Stimulated activated CD8-positive, alpha-beta memory T cell treated with anti-CD3 and anti-CD28 coated beads, Interleukin-12 subunit alpha, Interleukin-12 subunit beta, amount 100 ng/mL, for 4 hours (primary cell): ENCODE measurements at places on chromosomes 2 and 18.

DNA sequence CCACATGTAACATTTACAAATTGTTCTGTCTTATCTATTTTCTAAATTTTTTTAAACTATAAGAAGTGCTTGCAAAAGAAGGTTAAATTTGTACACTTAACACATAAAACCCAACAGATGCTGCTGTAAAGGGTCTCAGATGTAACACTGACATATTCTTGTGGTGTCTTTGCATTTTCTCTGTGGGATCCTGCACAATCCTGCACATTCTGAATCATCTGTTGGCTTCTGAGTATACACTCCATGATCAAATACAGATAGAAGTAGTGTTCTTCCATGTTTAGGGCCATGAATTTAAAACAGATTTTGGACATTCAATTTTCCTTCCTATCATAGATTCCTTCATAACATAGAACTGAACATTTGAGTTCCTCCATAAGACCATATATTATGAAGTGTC lies 89.0 kb downstream of the SPRED2 start:
- no peak for DNase-seq

- no peak for DNase-seq
Measured at GRCh38 chr2:44638649-44639048, 276.9 kb downstream of the CAMKMT start.

DNA sequence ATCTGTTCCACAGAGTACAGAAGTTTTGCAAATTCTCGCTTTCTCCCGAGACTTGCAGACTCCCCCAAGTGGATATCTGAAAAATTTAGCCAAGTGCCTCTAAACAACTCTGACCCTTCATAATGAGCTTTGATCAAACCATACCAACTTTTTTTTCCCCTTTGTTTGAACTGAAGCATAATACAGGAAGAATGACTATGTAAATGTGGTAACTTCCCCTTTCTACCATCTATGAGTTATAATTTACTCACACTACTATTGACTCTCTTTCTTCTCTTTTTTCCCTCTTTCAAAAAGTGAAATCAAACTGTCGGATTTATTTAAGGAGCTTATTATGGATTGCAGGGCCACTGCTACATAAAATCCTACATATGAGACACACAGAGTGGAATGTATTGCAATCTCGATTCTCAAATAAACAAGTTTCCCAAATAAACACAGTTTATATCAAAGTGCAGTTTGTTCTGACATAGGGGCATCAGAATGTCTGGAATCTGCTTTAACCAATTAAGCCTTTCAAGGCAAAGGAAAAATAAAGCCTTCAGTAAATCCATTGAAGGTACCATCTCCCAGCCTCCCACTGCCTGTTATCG lies 1.4 kb upstream of the ZNF804A start:
- no peak for DNase-seq

DNA sequence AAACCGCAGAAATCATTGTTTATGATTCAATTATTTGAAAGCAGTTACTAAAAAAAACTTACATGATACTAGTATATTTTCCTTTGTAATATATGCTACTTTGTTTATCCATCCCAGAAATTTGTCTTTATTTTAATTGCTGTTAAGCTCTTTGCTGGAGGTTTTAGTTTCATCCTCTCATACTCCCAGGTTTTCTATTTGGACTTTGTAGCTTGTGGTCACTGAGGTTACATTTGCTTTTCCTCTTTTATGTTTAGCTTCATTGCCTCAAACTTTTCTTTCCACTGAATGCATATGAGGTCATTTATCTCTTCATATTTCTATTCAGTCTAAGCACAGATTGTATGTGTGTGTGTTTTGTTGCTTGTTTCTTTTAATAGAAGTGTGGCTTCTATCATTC lies 89.9 kb downstream of the ERBB4 start:
- no peak for DNase-seq

GRCh38 chr2:117702098-117702497 lies 112.4 kb upstream of the DDX18 start:
- no peak for DNase-seq

- no peak for DNase-seq
Measured at GRCh38 chr18:7696780-7697179, 129.7 kb downstream of the PTPRM start.

GRCh38 chr2:169254774-169255173 lies 107.6 kb downstream of the LRP2 start:
- no peak for DNase-seq

DNA sequence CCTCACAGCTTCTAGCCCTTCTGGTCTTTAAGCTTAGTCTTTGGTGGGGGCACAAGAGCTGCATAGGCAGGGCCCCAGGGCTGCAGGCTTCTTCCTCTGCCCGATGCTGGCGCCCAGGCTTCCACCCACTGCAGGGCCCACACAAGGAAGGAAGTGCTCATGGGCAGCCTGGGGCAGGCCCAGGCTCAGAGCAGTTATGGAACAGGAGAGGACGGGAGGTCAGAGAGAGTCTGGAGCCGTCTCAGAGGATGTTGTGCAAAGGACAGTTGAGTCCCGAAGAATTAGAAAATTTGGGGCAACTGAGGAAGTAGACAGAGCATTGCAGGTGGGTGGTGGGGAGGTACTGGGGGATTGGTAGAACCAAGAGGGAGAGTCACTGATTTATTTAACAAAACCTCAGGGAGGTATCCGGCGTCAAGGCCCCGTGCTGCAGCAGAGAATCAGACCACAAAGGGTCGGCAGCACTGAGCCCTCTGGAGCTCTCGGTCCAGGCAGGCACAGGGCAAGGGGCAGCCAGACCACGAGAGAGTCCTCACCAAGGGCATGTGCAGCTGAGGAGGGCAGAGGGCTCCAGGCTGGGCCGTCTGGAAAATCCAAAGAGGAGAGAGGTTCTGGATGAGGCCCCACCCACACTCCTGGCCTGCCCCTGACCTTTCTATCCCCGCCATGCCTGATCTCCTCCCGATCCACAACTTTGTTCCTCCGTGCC lies 110.8 kb upstream of the GLI2 start:
- DNase-seq = no peak

DNA sequence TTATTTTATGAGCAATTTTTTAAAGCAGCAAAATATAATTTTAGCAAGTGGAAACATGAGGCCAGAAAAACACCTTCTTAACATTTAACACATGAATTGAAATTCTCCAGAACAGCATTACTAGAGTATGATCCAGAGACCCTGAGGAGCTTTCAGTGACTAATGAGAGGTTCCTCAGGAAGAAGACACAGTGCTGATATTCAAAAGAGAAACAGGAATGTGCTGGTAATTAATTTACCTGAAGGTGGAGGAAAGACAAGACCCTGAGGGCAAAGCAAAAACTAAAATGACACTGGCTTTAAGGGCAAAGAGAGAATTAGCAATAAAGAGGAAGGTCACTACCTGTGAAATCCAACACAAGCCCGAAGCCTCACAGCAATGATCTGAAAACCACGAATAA lies 97.0 kb downstream of the CDH2 start:
- DNase-seq = no peak

DNA sequence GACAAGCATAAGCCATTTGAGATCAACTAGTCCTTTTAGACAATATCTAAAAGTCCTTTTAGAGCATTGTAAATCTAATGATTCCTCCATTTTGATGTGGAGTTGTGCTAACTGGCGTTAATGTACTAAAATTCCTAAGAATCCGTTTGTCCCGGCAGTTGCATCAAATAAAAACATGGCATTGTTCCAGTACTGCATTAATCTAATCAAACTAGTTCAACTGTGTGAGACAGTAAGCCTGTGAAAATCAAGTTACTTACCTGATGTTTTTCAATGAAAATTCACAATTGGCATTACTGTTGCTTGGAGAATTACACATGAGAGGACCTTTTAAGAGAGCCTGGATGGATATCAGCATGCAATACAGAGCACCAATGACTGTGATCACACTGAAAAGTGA lies 13.3 kb downstream of the TM4SF20 start:
- no peak for DNase-seq

- no peak for DNase-seq
Measured at GRCh38 chr18:74249181-74249968, 42.4 kb downstream of the CYB5A start.

- no peak for DNase-seq
Measured at GRCh38 chr2:36369716-36370115, 14.1 kb downstream of the CRIM1 start.

DNA sequence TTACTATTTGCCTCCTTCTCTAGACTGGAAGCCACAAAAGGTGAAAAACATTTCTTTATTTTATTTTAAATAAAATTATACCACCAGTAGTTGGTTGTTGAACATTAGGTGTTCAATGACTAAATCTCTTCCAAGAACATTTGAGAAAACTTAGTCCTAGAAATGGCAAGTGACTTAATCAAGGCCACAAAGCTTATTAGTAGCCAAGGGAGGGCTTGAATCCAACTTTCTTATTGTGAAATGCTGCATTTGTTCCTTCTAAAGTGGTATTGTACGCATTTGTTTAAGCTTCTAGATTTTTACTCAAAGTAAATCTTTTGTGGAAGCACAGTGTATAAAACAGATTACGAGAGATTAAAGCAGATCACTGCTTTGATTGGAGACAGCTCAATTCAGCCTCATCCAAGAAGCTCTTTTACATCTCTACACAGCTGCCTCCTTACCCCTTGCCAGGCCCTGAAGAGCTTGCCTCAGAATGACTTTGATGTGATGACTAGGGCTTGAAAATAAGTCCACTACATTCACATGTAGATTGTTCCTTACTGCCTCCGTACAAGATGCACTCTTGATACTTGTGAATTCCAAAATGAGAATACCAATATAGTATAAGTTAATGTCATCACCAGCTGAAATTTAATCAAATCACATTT lies 244.8 kb downstream of the XIRP2 start:
- DNase-seq = no peak

DNA sequence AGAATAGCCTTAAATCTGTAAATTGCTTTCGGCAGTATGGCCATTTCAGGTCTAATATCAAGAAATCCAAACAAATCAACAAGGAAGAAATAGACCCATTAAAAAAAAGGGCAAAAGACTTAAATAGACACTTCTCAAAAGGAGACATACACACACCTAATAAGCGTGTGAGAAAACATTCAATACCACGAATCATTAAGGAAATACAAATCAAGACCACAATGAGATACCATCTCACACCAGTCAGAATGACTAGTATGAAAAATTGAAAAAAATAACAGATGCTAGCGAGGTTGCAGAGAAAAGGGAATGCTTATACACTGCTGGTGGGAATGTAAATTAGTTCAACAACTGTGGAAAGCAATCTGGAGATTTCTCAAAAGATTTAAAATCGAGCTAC lies 243.2 kb downstream of the DSEL start:
- no peak for DNase-seq

- no peak for DNase-seq
Measured at GRCh38 chr2:227407591-227408151, 19.9 kb upstream of the SCYGR1 start.

- DNase-seq = no peak
Measured at GRCh38 chr18:62939926-62940325, 224.6 kb downstream of the PHLPP1 start.

GRCh38 chr2:134466141-134466540 lies 212.3 kb downstream of the MGAT5 start:
- DNase-seq = no peak

DNA sequence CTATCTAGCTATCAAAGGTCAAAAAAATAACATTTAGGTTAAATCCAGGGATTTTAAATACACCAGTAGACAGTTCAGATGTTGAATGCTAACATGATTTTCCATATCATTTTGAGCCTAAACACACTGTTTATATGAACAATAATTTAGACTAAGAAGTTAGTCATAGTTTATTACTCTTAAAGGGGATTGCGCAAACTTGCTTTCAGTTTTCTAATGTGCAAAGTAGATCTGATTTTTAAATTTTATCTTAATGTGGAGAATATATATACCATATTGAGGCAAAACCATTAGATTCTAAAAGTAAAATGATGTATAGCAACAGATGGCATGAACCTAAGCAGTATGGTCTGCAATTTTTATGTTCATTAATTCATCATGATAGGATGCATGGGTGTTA lies 76.6 kb downstream of the CDH7 start:
- no peak for DNase-seq

DNA sequence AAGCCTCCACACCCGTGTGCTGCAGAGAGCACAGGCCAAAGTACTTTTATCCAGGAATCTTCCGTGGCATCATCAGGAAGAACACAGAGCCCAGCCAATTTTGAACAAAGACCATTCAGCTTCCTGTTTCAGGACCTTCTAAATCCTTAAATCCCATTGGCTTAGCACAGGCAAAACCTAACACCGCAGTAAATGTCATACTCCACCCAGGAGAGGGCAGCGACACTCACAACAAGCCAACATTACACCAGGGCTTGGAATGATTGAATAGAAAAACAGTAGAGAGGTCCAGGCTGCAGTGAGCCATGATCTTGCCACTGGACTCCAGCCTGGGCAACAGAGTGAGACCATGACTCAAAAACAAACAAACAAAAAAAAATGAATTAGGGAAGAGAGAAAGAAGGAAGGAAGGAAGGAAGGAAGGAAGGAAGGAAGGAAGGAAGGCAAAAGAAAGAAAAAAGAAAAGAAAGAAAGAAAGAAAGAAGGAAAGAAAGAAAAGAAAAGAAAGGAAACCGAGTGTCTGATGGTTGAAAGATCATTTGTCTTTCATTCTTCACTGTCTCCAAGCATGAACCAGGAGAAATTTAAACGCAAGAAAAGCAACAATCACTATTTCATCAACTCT lies 144.6 kb upstream of the SATB2 start:
- no peak for DNase-seq

DNA sequence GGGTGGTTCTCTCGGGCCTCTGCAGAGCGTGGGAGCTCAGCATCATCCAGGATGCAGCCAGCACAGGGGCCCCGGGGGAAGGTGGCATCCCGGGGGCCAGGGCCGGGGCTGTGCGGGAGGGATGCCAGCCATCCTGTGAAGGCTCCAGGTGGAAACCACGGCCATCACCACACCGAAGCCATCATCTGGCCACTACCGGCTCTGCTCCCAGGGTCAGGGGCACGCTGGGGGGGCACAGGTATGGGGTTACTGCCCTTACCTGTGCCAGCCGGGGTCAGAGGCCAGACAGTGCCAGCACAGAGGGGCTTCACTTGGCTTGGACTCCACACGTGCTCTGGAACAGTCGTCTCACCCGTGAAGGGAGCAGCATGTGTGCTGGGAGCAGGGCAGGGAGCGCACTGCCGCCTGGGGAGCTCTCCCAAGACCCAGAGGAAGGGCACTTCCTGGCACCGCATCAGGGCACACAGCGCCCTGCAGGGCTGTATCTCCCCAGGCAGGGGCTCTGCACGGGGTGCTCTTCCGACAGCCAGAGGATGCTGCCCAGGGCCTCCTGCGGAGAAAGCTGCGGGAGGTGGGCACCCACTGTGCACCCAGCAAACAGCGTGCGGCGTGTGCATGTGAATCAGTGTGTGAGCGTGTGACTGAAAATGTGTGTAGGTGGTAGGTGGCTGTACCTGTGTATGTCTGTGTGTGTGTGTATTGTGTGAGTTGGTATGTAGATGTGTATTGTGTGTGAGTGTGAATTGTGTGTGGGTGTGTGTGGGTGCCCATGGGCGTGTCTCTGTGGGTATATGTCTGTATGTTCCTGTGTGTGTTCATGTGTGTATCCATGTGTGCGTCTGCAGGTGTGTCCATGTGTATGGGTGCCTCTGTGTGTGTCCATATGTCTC lies 75.0 kb downstream of the PTGR3 start:
- DNase-seq = no peak

GRCh38 chr2:150466741-150467620 lies 20.5 kb downstream of the RND3 start:
- DNase-seq = no peak
